ENCODE measurements at places on chromosomes 7 and 10. TPM values are rescaled to one million over a fixed set of nuclear protein-coding genes. Genes with fewer than 3 reads are reported as not detected.

The LAMTOR4 gene
- total RNA-seq: 124 TPM

The BICC1 gene
- total RNA-seq: not detected

GRCh38 chr7:92763636-92764423, 72.5 kb downstream of the CDK6 start:
- H3K27ac ChIP-seq: no peak overlapping the region
- no peak overlapping the region for H3K4me3 ChIP-seq
- DNase-seq: no peak
- no peaks in the 10 kb centered on the region for H3K27me3 ChIP-seq
- peaks cover 28% of the 10 kb centered on the region for H3K4me1 ChIP-seq
- H3K36me3 ChIP-seq: peaks cover 12% of the 10 kb centered on the region

DNA sequence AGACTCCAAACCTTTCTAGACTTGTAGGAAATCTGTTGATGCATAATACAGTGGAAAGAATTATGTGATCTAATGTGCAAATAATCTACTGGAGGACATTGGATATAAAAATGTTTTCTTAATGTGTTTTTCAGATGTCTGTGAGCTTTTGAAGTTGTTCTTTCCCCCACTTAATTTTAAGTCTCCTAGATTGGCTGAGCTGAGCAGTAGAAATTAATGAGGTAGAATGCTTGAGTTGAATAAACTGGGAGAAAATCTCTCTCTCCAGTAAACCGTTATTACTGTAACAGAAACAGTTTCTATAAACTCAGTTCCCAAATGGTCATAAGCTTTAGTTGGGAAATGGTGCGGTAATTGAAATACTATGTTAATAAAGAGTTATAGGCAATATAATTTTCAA, 15.7 kb downstream of the CSGALNACT2 start:
- no peaks in the 10 kb centered on the region for H3K27me3 ChIP-seq
- no peak overlapping the region for H3K27ac ChIP-seq
- no peak overlapping the region for H3K4me3 ChIP-seq
- peaks cover 39% of the 10 kb centered on the region for H3K4me1 ChIP-seq
- DNase-seq: no peak
- H3K36me3 ChIP-seq: peaks cover 2% of the 10 kb centered on the region

DNA sequence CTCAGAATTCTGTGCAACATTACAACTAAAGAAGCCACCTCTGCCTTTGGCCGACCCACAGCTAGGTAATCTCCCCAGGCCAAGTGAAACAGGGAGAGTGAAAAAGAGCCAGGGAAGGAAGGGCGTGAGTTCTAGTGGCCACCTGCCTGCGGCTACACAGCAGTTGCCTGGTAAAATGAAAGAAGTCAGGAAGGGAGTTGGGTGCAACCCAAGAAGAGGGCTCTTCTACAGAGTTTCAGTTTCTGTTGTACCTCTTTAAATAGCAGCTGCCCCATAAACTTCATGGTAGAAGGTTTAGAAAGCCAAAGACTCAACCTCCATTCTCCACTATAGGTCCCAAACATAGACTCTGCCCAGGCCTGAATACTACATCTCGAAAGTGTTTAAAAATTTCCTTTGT, 76.2 kb upstream of the TMEM168 start:
- H3K4me3 ChIP-seq: no peak overlapping the region
- H3K36me3 ChIP-seq: peaks cover 2% of the 10 kb centered on the region
- peaks cover 23% of the 10 kb centered on the region for H3K4me1 ChIP-seq

GRCh38 chr10:98338318-98338717, 70.3 kb upstream of the LOXL4 start:
- peaks cover 2% of the 10 kb centered on the region for H3K36me3 ChIP-seq
- H3K4me3 ChIP-seq: no peak overlapping the region
- H3K4me1 ChIP-seq: peaks cover 3% of the 10 kb centered on the region
- DNase-seq: no peak
- H3K27ac ChIP-seq: no peak overlapping the region
